Activated CD8-positive, alpha-beta memory T cell treated with anti-CD3 and anti-CD28 coated beads for 1 hour (primary cell): ENCODE measurements at places on chromosomes 4 and X.

DNA sequence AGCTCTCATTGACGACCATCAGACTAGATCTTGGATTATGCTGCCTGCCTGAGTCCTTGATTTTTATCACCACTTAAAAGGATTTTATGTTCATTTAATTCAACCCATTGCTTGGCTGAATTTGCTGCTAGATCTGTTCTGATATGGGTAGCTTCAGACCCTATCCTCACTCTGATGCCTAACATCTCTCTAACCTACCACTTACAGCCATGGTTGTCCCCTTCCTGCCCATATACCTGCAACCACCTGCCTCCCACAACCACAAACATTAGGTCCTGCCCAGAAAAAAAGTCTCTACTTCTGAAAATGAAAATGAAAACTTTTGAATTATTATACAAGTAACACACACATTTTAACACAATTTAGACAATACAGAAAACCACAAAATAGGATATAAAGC lies 310.8 kb downstream of the HNRNPD start:
- no peak for DNase-seq

DNA sequence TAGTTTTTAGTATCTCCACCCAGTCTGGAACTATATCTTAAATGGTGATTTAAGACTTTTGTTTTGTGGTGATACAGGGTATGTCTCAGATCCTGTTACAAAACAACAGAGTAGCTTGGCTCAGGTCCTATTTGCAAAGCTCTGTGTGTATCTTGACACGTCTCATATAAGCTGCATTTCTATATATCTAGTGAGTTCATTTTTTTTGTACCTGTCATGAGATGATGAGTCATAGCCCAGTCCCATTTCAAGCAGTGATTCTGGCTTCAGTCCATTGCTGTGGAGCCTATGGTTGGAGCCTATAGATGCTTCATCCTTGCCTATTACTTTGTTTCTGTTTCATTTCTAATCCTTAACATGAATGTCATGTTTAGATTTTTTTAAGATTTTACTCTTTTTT lies 23.0 kb downstream of the GRXCR1 start:
- DNase-seq: no peak

- DNase-seq: no peak
Observed at GRCh38 chr4:153901220-153901619, 112.3 kb upstream of the SFRP2 start.

DNA sequence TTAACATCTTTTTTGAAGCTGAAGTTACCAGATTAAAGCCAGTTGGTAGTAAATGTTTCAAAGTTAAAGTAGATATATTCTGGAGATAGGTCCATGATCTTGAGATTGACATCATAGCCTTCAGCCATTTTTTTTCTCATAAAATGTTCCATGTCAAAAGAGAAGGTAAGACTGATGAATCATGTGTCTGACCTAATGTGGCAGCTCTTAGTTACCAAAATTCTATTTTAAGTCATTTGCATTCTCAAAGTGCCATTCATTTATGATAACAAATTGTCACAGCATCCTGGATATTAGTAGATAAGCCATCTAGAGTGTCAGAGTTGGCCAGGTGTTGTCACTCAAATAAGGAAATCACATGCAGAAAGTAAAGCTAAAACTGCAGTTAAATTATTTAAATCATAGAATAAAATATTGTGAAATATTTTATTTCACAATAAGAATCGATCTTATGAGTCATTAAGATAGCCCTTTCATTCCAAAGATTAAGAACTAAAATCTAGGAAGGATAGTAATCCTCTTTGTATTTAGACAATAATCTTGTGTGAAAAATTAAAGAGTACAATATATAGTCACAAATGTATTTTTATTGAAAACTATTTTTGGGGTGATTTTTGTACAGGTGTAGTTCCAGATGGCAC lies 65.7 kb upstream of the ADAD1 start:
- DNase-seq: no peak

DNA sequence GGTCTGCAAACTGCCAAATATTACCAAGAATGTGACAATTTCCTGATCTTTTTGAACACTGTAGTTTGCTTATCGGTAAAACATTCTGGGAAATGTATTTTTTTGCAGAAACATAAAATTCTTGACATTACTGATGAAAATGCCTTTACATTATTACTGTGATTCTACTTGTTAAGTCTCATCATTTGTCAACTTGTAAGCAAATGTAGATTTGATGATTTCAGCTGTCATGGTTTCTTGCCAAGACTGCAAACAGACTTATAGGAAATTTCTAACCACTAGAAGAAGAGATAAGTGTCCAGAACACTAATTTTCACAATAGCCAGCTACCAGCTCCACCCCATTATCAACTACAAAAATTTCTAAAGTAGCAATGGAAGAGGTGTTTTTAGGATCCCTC lies 560.4 kb downstream of the STPG2 start:
- DNase-seq: no peak

DNA sequence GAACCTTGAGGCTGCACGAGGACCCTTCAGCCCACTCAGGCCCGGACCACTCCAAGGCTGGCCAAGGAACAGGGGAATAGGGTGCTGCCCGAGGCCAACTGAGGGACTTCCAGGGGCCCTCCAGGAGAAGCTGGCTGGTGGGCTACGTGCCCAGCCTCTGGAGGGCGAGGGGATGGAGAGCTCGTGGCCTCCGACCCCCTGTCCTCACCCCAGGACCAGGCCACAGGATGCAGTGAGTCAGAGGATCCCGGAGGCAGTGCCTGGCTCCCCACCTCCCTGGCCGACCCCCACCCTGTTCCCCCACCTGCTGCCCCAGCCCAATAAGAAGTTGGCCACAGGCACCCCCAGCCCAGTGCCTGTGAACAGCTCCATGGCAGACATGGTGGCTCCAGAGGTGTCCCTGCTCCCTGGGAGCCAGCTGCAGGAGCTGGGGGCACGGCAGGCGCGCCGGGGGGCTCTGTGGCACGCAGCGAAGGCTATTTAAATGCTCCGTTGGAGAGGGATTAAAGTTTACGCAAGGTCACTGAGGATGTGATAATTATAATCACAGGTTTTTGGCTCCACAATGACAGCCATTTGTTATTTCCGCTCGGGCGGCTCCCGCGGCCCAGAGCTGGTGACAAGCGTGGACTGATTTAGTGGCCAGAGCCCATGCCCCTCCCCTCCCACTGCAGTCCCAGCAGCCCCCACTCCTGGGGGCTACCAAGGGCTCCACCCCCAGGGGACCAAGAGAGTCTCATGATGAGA lies 95.7 kb upstream of the NKX1-1 start:
- DNase-seq: no peak

DNA sequence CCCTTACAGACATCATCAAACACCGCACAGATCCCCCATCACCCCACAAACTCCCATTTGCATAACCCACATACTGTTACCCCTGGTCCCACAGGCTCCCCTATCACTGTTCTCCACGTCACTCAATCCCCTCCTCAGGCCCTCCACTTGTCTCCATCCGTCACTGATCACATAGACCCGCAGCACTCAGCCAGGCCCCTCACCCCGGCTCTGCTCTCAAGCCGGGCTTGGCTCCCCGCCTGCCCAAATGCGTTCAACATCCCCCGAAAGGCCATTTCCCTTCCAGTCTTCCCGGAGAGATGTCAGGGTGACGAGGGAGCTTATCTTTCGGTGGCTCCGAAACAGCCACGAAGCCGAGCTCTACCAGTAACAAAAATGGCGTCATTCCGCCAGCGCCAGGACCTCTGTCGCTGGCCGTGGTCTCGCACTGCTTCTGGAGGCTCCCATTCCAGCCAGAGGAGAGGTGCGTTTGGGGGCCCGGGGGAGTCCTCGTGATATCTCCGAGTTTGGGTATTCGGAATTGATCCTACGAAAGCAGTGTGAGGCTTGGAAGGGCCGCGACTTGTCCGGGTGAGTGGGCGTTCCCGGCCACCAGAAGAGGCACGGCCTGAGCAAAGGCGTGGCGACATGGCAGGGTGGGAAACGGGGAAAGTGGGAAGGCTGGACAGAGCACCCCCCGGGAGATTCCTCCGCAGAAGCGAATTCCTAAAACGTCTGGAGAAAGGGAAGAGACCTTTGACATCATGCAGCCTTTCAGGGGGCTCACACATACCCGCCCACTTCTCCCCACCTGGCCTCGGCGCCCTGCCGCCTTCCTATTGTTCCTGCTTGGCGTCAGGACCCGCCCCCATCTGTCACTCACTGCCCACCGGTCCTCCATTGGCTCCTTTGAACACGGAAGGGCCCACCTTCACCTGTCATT lies at the start of gene ZNF630:
Gene ZNF630, minus strand, starts transcription at position 577 of the 922 bp plus-strand sequence. CDS start 4,754 bp downstream, outside the sequence.
- peak; percentile 35 for DNase-seq
